T-helper 17 cell (primary cell): ENCODE measurements at places on chromosomes 2 and 18.
A peak's percentile ranks its signal among the peaks of the same experiment; 100 is the strongest.

- DNase-seq, result no peak
Observed at GRCh38 chr2:226114436-226114835, 685.2 kb downstream of the IRS1 start.

- DNase-seq, result no peak
Observed at GRCh38 chr2:117832905-117833613, 18.6 kb downstream of the DDX18 start.

DNA sequence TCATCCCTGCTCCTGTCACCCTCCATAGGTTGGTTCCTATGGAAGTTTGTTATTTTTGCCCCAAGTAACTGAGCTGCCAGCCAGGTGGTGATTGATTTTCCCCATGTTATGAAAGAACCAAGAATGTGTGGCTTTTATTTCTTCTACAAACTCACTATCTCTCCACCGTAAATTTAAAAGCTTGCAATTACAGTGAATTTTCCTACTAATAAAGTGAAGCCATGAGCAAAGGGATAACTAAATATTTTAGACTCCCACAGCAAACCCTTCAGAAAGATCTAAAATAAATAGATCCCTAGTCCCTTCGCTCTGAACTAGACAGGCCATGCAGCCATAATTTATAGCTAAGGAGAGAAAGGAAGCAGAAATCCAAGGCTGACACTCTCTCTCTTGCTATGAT, 6.2 kb upstream of the KIAA2012 start:
- DNase-seq, result no peak

- no peak for DNase-seq
Observed at GRCh38 chr2:11562476-11562875, 28.6 kb downstream of the GREB1 start.

- DNase-seq, result no peak
Observed at GRCh38 chr2:120239488-120240287, 13.0 kb upstream of the RALB start.

- no peak for DNase-seq
Observed at GRCh38 chr18:32271672-32272208, 81.9 kb downstream of the MEP1B start.

- no peak for DNase-seq
Observed at GRCh38 chr2:54603796-54604195, 119.7 kb upstream of the EML6 start.

GRCh38 chr2:42793334-42794270, 1.2 kb upstream of the HAAO start:
- no peak for DNase-seq

DNA sequence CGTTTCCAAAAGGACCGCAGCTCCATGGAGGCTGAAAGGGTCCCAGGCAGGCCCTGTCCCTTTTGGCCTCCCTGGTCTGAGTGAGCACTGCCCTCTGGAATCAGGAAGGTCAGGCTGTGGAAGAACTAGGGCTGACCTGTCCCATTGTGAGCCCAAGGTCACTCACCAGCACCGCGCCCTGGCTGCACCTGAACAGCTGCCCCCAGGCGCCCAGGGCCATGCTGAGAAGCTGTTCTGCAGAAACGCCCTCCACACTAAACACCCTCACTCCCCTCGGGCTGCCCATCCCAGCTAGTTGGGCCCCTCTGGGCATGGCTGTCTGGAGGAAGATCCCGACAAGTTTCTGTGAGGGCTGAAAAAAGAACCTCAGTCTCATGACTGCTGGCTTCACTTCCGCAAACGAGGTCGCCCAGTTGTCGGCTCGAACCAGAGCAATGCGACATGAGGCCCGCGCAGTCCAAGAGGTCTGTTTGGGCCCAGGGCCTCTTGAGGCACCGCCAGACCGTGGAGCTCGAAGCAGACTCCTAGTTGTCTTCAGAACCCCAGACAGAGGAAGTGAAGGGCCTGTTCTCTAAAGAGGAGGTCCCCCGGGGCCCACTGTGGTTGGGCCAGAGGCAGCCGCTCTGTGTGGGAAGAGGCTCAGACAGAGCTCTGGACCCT, 64.4 kb downstream of the INPP5D start:
- no peak for DNase-seq

DNA sequence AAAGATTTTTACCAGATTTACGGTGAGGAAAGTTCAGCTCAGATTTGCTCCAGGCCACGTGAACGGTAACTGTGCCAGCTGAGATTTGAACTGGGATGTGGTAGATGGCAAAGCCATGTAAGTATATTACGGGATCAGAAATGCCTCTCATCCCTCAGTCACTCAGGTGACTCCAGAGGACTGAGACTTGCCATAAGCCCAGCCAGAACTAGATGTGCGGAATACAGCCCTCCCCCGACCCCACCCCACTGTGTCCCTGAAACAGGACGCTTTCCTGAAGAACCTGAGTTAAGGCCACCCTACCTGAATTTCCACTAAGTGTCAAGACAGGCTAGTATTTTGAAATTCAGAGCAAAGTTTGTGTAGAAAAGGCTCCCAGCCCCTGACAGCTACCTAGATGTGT, 1.3 kb upstream of the FHL2 start:
- no peak for DNase-seq

- no peak for DNase-seq
Observed at GRCh38 chr2:51662187-51662586, 630.3 kb upstream of the NRXN1 start.

GRCh38 chr18:70390371-70391090, 101.7 kb downstream of the SOCS6 start:
- no peak for DNase-seq

DNA sequence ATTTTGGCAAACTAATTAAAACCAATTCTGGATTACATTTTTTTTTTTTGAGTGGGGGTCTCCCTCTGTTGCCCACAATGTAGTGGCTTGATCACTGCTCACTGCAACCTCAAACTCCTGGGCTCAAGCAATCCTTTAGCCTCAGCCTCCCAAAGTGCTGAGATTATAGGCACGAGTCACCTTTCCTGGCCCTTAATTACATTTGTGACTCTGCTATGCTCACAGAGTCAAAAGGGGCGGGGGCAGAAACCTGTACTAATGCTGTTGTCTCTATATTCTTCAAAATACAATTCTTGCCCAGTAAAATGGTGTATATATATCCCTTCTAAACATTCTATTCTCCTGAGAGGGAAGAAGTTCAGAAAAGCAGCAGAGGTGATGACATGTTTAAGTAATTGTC, 23.2 kb downstream of the PRKD3 start:
- DNase-seq, result no peak

DNA sequence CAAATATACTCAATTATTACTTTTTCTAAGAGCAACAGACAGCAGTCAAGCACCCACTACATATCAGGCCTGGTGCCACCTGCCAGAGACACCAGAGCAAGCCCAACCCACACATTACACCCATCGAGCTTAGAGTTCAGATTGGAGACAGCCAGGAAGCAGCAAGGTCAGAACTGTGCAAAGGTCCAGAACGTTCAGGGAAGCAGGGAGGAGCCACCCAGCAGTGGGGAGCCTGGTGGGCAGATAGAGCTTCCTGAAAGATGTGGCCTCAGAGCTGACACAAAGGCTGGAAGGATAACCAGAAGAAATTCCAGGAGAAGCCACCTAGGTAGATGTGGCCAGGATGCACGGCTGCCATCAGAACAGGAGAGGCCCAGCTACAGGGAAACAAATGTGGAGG, 440.5 kb upstream of the ID2 start:
- DNase-seq, result no peak

GRCh38 chr2:74481961-74482800, 617 bp downstream of the CCDC142 start:
- DNase-seq, result peak; percentile 44

DNA sequence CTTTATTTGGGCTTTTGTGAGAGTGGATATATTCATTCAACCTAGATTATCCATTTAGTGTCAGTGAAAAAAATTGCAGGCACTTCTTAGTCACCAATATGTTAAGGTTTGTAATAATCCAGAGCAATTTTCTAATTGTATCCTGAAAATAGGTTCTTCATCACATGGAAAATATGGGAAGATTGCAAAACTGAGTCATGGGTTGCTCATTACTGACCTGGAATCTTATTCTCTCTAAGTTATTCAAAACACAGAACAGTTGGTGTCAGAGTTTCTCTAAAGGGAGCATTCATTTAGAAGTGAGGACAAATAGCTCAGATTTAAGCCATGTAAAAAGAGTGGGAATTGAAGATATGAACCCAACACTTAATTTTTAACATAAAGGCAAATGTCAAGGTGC, 181.3 kb downstream of the IKZF2 start:
- no peak for DNase-seq

GRCh38 chr18:56727399-56727798, 76.2 kb downstream of the WDR7 start:
- DNase-seq, result no peak

GRCh38 chr2:216497382-216498069, 1.1 kb upstream of the RPL37A start:
- DNase-seq, result no peak

DNA sequence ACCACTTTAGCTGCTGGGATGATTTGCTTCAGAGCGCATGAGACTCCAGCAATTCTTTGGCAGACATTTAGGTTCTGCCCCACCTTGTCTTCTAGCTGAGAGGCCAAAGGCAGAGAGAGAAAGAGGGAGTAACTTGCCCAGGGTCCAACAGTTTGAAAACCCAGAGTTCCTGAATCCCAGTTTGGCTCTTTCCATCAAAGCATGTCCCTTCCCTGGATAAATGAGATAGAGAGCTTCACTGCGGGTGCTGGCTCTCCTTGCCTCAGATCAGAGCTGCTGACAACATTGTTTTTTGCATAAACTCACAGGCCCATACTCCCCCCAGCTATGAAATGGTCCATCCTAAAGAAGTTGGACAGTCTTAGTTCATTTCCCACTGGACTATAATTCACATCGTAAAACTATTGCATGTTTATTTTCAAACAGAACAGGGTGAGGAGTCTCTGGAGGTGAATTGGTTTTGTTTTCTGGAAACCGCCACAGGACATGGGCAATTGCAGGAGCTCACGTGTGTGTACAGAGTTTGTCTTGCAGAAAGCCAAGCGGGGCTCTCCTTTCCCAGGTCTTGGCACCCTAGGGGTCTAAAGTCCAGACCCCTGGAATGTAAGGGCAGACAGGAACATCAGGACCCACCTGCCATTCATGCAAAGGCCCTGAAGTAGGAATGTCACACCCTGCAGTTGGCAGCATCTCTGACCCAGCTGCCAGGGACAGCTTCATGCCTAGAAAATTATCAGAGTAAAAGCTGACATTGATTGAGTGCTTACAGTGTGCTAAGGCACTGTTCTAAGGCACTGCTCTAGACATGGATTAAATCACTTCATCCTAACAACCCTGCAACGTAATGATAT, 25.0 kb upstream of the SLC14A2 start:
- no peak for DNase-seq

DNA sequence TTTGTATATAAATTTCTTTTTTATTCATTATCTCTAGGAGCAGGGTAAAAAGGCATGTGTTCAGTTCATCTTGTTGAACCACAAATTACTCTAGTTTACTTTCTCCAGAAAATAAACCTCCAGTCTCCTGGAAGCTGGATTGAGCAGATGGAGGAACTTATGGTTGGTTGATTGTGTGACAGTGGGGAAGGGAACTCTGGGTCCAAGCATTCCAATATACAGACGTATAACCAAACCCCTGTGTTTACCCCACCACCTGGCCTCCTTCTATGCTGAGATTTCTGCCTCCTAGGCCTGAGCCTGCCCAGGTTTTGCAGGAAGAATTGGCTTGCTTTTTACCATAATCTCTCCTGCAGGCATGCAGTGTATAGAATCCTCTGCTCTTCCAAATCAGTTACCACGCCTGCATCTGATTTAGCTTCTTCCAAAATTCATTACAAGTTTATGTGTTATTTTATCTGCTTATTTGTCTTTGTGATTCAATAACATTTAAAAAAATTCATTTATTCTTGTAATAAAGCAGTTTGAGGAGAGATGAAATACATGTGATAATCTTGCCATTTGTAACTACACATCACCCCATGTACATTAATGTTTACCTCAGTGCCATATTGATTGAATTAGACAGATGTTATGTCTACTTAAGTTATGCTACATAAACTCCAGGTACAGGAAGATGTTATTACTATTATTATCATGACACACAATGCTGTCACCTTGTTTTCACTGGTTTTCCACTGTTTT, 2.5 kb upstream of the RAB27B start:
- DNase-seq, result no peak

DNA sequence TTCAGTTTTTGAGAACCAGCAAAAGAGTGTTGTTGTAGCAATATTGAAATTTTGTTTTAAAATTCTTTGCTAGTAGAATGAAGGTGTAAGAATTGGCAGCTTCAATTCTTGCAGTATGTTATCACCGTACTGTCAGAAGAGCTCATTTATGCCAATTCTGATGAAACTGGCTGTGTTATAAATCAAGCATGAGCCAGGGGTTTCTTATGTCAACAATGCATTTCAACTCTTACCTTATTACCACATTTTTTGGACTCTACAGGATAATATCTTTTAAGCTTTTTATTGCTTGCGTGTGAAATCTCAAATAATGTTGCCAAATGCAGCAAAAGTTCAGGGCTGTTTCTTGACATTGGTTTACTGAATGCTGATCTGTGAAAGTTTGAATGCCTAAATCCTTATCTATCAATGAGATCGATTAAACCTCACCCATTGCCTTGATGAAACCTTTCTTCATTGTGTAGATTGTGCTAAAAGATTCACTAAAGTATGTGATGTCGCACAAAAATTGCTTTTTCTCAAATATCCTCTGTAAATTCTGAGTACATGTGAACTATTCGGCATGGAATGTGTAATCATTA, 1389.3 kb upstream of the ZEB2 start:
- no peak for DNase-seq

DNA sequence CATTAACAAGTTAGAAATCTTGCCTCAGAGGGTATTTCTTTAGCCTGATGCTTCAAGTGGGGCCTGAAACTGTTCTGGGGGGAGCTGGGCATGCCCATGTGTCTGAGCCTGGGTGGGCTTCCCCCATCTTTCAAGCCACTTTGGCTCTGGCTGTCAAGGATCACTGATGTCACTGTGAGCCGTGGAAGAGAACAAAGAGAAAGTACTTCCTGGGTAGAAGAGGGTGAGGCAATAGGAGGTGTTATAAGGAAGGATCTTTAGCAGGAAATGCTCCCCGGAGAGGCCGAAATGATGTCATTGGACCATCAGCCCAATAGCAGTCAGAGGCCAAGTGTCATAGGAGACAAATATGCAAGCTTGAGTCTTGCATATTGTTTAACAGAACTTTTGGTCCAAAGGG, 228.4 kb upstream of the MEX3C start:
- DNase-seq, result no peak

GRCh38 chr2:230134496-230135129, 65.9 kb upstream of the SLC16A14 start:
- DNase-seq, result no peak

DNA sequence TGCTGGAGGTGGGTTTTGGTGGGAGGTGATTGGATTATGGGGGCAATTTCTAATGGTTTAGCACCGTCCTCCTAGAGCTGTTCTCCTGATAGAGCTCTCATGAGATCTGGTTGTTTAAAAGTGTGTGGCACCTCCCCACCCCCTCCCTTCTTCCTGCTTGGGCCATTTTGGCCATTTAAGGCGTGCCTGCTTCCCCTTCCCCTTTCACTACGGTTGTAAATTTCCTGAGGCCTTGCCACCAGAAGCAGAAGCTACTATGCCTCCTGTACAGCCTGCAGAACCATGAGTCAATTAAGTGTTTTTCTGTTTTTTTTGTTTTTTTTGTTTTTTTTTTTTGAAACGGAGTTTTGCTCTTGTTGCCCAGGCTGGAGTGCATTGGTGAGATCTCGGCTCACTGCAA, 335.7 kb upstream of the HS6ST1 start:
- DNase-seq, result no peak
